ENCODE measurements at places on chromosomes 5 and 9.

GRCh38 chr9:91162784-91163443, 198.8 kb downstream of the AUH start:
- DNase-seq, result no peak

- DNase-seq, result no peak
Measured at GRCh38 chr5:163379298-163380155, 57.9 kb upstream of the CCNG1 start.

GRCh38 chr5:63135291-63135690, 556.7 kb downstream of the LRRC70 start:
- no peak for DNase-seq

GRCh38 chr5:56961746-56962145, 9.8 kb upstream of the MIER3 start:
- no peak for DNase-seq

DNA sequence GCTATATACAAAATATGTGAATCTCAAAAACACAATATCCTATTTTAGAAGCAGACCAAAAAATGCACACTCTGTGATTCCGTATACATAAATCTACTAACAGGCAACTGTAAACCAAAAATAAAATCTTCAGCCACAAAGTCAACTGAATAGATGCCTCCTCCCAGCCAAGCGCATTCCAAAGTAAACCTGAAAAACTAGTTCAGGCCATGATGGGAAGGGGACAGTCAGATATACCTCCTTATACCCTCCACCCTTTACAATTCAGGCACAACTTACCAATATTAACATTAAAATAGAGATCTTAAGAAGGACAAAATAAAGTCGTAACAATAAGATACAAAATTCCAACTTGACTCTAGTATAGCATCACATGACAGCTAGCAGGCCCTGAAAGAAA, 1604.5 kb upstream of the NUDT12 start:
- no peak for DNase-seq

- no peak for DNase-seq
Measured at GRCh38 chr5:38715696-38716095, 130.1 kb upstream of the OSMR start.

DNA sequence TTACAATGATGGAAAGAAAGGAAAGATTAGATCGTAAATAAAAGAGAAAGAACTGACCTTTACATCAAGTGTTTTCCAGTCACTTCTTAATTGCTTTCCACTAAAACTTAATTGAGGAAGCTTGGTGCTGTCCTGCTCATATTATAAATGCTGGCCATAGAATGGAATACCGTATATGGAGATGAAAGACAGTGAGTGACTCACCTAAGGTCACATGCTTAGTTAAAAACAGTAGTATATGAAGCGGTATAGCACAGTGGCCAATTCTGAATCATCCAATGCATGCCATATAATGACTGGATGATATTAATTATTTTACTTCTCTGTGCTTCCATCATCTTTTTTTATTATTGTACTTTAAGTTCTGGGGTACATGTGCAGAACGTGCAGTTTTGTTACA, 482.4 kb upstream of the SGCD start:
- DNase-seq, result no peak

- no peak for DNase-seq
Measured at GRCh38 chr9:77433675-77434445, 214.3 kb downstream of the GNA14 start.

DNA sequence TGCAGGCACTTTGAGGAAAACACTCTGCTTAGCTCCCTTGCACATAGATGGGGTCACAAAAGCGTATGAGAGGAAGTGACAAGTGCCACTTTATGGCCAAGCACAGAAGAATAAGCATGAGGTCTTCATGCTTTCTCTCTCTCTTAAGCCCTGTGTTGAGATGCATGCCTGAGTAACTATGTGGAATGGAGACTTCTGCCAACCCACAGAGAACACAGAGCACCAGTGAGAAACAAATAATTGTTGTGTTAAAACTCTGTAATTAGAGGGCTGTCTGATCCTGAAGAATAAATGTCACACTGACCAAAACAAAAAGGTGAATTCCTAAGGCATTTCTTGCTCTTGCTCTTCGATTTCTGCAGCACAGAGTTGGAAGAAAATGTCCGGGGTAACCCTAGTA, 488.5 kb downstream of the CTNND2 start:
- no peak for DNase-seq

DNA sequence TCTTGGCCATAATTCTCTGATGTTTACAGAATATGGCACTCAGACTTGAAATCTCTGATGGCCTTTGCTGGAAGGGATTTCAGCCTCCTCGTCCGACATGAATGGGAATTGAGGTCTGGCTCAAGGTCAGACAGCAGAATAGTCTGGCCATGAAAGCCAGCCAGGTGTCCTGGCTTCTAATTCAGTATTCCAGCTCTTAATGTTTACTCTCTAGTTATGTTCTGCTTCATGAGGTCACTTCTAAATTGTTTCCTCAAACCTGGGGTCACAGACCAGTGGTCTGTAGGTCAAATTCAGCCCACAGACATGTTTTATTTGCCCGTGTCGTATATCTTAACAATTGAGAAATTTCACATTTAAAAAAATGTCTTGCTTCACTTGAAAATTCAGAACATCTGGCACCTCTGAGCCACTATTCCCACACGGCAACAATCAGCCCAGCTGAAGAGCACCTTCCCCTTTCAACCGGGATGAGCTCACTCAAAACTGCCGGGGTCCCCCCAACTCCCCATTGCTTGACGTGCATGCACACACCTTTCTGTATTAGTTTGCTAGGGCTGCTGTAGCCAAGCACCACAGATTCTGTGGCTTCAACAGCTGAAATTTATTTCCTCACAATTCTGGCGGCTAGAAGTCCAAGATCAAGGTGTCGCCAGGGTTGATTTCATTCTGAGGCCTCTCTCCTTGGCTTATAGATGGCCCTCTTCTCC, 243.5 kb downstream of the ENC1 start:
- DNase-seq, result no peak

GRCh38 chr9:98040212-98040611, 16.3 kb upstream of the NANS start:
- DNase-seq, result no peak

GRCh38 chr9:115349542-115349941, 231.6 kb upstream of the TNC start:
- no peak for DNase-seq

DNA sequence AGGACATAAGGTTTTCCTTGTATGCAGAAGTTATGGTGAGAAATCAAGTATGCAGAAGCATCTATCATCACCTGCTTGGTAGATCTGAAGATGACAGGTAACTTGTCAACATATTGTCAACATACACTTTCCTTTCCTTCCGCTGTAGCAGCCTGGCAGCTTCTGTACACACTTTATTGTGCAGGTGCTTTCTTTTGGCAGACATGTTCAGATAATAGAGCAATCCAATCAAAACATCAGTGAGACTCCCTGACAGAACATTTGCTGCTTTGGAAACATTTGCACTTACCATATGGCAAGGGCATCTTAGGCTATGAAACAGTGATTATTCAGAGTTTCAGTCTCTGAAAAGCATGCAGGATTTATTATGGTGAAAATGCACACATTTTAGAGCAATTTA, 161.1 kb upstream of the CDH12 start:
- DNase-seq, result no peak

- no peak for DNase-seq
Measured at GRCh38 chr9:106468431-106468830, 394.5 kb upstream of the ZNF462 start.

GRCh38 chr9:92734931-92735635, 29.6 kb downstream of the BICD2 start:
- DNase-seq, result no peak

- DNase-seq, result no peak
Measured at GRCh38 chr5:107630184-107630583, 40.6 kb downstream of the EFNA5 start.

DNA sequence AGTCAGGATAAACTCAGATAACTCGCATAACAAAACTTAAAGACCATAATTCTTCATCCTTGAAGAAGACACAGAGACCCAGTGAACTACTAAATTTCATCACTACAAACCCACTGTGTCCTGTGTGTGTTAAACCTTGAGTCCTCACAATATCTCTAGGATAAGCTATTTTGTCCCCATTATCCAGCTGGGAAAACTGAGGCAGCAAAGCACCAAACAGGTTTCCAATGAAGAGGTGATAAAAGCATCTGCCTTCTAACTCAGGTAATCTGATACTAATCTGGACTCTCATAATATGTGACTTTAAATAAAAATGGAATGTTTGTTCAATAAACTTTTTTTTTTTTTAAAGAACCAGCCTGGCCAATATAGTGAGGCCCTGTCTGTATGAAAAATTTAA, 62.7 kb upstream of the PPP2CA start:
- DNase-seq, result no peak

- DNase-seq, result no peak
Measured at GRCh38 chr9:76463211-76463610, 4.2 kb downstream of the GCNT1 start.

DNA sequence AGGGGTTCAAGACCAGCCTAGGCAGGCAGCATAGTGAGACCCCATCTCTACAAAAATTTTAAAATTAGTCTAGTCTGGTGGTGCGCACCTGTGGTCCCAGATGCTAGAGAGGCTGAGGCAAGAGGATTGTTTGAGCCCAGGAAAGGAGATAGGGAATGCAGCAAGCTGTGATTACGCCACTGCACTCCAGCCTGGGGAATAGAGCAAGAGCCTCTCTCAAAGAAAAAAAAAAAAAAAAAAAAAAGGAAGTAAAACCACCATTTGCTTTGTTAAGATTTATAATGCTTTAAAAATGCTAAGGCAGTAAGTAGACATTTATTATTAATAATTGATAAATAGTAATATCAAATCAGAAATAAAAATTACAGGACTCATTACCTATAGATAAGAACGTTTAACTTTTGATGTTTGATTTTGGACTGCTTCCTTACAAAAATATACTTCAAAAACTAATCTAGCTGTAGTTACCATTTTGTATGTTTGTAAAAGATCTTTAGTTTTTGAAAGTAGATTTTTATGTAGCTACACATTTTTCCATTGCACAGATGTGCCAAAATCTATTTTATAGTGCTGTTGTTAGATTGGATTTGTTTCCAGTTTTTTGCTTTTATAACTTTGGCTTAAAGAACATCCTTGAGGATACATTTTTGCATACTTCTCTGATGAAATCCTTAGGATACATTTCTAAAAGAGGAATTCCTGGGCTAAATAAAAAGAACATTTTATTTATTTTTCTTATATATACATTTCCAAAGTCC, 86.4 kb downstream of the INIP start:
- DNase-seq, result no peak

GRCh38 chr9:19969721-19970120, 180.9 kb upstream of the SLC24A2 start:
- no peak for DNase-seq

- DNase-seq, result no peak
Measured at GRCh38 chr5:14355391-14355790, 212.2 kb downstream of the TRIO start.

GRCh38 chr5:115170929-115171510, 1.3 kb upstream of the TRIM36 start:
- no peak for DNase-seq

DNA sequence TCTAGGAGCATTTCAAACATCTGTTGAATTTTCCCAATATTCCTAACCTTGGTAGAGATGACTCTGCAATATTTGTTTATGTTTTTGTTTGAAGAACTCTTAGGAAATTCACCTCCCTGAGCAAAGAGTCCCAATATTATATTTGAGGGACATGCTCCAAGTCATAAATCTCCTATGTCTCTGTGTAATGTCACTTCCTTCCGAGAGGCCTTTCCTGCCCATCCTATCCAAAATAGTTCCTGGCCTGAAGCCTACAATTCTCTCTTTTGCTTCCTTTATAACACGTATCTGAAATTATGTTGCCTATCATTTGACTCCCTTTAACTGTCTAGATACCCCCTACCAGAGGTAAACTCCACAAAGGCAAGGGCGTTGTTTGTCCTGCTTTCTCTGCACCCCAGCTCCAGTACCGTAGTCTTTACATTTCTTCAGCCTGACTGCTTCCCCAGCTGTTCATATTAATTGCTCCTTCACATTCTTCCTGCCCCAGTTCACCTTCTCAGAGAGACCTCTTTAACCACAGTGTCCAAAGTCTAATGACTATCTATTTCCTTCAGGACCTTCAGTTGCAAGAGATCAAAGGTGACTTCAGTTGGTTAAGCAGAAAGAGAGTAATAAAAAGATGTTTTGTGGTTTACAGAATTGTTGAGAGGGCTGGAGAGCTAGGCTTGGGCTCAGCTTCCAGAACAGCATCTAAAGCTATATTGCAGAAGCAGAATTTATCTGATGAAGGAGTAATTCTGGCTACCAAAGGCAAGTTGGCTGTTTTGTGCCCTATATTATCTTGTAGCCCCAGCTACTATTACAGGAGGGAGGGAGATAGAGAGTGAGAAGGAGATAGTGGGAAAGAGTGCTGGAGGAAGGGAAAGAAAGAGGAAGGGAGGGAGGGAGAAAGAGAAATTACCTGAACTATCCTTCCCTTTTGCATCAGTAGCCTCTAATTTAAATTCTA, 109.3 kb upstream of the TMEM161B start:
- no peak for DNase-seq

DNA sequence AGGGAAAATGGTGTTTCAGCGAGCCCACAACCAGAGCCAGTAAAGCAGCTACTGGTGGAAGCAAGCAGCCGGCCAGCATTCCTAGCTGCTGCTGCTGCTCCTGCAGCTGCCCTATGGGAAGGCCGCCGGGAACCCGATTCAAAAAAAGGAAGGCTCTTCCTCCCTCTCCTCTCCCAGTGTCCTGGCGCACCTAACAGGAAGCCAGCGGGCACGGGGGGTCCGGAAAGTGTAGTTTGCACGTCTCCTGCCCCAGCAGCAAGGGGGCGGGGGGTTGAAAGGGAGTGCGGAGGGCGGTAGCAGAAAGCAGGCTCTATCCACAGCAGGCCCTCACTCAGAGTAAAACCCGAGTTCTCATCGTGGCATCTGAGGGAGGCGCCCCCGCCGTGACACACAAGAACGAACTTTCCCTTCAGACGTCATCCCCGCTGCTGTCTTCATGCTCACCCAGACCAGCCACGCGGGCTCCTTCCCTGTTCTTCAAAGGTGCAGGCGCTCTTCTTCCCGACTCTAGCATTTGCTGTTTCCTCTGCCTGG, 16.5 kb downstream of the GRXCR2 start:
- no peak for DNase-seq

DNA sequence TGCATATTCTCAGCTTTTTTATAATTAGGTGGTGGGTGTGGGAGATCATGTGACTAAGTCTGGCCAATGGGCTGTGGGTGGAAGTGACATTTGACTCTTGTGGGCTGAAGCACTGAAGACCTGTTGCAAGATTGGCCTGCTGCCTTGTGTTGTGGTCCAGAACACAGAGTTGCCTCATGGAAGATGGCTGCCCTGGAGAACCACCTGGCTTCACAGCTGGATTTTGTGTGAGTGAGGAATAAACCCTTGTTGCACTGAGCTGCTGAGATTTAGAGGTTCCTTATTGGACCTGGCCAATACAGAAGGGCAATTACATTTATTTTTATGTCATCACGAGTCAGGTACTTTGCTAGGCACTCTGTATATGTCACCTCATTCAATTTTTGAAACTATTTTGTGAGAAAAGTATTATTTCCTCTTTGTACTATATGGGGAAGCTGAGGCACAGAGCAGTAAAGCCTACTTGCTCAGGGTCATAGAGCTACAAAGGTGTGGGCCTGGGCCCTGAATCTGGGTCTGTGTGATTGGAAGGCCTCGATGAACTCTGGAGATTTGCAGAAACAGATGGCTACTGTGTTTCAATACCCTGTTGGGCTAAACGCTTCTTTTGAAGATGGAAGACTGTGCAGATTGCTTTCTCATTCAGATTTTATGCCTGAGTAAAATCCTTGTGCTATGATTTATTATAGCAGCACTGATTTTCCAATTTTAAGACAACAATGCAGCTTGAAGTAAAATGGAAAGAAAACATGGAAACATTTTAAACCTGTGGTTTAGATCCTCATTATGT, 71.2 kb upstream of the TBC1D2 start:
- no peak for DNase-seq
